Peyer's patch (tissue), 4 donors: ENCODE measurements at places on chromosomes 13 and 19.
A peak's percentile ranks its signal among the peaks of the same experiment; 100 is the strongest.

GRCh38 chr19:31639306-31639705 lies 290.1 kb upstream of the TSHZ3 start:
- no peak overlapping the region for H3K27ac ChIP-seq
- DNase-seq, result no peak
- no peaks in the 10 kb centered on the region for H3K36me3 ChIP-seq

GRCh38 chr19:8251025-8251472 lies 41.9 kb downstream of the CERS4 start:
- no peak overlapping the region for H3K27ac ChIP-seq
- no peak for DNase-seq
- no peaks in the 10 kb centered on the region for H3K36me3 ChIP-seq
- H3K4me3 ChIP-seq, result no peak overlapping the region
- no peaks in the 10 kb centered on the region for H3K27me3 ChIP-seq

DNA sequence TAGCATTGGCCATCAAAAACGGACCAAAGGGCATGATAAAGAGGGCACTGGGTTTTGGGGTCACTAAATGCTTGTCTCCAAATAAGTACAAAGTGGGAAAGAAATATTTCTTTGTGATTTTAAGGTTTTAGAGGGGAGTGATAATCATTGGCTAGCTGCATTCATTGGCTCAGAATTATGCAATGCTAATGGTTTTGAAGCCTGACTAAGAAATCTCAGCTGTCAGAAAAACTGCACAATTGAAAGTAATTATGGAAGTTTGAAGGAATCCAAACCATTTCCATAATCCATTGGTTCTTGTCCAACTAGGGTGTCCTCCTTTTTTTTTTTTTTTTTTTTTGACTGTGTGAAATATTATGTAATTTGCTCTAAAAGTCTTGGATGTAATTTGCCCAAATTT lies 88.2 kb upstream of the ARGLU1 start:
- H3K4me3 ChIP-seq, result no peak overlapping the region
- H3K27me3 ChIP-seq, result no peaks in the 10 kb centered on the region
- no peak overlapping the region for H3K27ac ChIP-seq
- DNase-seq, result no peak

DNA sequence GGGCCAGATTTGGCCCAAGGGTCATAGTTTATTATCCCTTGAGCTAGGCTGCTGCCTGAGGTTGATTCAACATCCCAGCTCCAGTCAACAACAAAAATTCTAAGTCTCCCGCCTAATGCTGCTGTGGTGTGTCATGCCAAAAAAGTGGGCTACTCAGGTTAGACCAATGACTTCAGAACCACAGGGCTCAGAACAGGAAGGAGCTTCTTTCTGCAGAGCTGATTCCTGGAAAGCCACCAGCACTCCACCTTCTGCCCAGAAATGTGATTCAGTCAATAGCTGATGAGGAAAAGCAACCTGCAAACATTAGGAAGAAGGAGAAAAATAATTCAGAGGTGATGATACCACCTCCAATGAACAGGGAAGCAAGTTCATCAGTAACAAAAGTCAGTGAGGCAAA lies 56.1 kb upstream of the SERPINE3 start:
- no peaks in the 10 kb centered on the region for H3K4me1 ChIP-seq

GRCh38 chr13:67299751-67300150 lies 69.6 kb upstream of the PCDH9 start:
- no peaks in the 10 kb centered on the region for H3K4me1 ChIP-seq
- H3K27ac ChIP-seq, result no peak overlapping the region
- no peaks in the 10 kb centered on the region for H3K27me3 ChIP-seq
- no peak overlapping the region for H3K4me3 ChIP-seq
- no peaks in the 10 kb centered on the region for H3K36me3 ChIP-seq

- no peak overlapping the region for H3K27ac ChIP-seq
- H3K36me3 ChIP-seq, result no peaks in the 10 kb centered on the region
Measured at GRCh38 chr13:36630181-36630803, 43.5 kb upstream of the SERTM1 start.

GRCh38 chr13:79228972-79229371 lies 177.1 kb downstream of the RBM26 start:
- no peak overlapping the region for H3K27ac ChIP-seq
- no peaks in the 10 kb centered on the region for H3K4me1 ChIP-seq
- H3K4me3 ChIP-seq, result no peak overlapping the region
- H3K27me3 ChIP-seq, result no peaks in the 10 kb centered on the region

DNA sequence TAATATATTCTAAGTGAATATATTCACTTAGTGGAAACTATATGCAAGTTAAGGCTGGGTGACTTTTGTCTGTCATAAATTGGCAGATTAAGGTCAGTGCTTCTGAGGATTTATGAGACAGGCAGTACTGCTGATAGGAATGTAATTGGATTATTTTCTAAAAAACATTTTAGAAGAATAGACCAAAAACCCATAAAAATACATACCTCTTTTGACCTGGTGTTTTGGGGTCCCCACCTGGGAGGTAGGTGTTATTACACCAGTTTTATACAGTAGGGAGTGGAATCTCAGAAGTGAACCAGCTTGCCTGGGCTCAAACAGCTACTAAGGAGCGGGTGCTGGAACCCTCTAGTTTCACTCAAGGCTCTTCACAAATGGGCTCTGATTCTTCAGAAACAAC lies 25.3 kb downstream of the COG3 start:
- no peaks in the 10 kb centered on the region for H3K4me1 ChIP-seq
- no peak overlapping the region for H3K27ac ChIP-seq
- no peaks in the 10 kb centered on the region for H3K27me3 ChIP-seq
- H3K4me3 ChIP-seq, result no peak overlapping the region
- H3K36me3 ChIP-seq, result peaks cover 55% of the 10 kb centered on the region

- no peaks in the 10 kb centered on the region for H3K36me3 ChIP-seq
- H3K27ac ChIP-seq, result no peak overlapping the region
- no peak for DNase-seq
- no peaks in the 10 kb centered on the region for H3K4me1 ChIP-seq
- H3K4me3 ChIP-seq, result no peak overlapping the region
Measured at GRCh38 chr13:34913040-34913439, 29.0 kb upstream of the NBEA start.

DNA sequence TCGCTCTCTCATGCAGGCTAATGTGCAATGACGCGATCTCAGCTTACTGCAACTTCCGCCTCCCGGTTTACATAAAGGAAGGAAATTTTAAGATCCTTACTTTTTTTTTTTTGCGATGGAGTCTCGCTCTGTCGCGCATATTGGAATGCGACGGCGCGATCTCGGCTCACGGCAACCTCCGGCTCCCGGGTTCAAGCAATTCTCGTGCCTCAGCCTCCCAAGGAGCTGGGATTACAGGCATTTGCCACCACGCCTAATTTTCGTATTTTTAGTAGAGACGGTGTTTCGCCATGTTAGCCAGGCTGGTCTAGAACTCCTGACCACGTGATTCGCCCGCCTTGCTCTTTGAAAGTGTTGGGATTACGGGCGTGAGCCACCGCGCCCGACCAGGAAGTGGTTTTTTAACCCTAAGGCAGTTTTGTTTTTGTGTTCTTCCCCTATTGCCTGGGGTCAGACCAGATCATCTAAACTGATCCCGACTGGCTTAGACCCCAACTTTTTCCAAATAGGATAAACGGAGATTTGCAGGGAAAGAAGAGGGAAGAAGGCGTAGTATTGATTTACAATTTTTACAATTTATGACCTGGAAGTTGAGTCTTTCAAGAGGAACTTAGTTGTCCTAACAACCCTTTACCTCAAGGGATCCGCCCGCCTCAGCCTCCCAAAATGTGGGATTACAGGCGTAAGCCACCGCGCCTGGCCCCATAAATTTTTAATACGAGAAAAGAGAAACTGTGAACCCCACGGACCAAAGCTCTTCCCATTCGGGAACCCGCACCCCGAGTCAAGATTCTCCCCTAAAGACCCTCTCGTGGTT lies 142.0 kb downstream of the ZNF737 start:
- no peaks in the 10 kb centered on the region for H3K27me3 ChIP-seq
- H3K4me3 ChIP-seq, result peak overlapping the region; percentile 62
- H3K27ac ChIP-seq, result peak overlapping the region; percentile 87
- H3K4me1 ChIP-seq, result no peaks in the 10 kb centered on the region
- peak; percentile 39 for DNase-seq

DNA sequence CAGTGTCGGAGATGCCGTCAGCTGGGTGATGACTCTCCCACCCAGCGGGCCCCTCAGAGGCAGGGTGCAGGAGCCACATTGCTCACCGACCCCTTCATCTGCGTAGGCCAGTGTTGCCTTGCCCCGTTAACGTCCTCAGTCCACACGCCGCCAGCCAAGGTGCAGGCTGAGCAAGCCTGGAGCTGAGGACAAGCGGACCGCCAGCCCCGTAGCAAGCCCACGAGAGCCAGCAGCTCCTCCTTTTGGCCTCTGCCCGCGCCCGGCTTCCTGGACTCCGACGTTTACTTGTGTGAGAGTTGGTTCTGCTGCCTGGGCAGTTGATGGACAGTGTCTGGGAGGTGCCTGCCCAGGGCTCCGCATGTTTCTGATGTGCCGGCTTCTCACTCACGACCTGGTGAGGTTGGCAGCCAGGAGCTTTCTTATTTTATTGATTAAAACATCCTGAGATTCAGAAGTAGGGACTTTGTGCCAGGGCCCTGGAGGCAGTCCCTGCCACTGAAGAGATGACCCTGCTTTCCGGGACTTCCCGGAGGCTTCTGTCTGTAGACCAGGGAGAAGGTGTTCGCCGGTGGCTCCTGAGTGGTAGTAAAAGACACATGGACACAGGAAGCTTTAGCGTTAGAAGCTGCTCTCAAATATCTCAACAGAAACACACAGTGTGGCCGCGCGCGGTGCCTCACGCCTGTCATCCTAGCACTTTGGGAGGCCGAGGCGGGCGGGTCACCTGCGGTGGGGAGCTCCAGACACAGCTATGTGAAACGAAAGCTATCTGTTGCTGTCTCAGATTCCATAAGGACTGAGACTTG lies 5.8 kb downstream of the DAZAP1 start:
- no peaks in the 10 kb centered on the region for H3K36me3 ChIP-seq
- no peaks in the 10 kb centered on the region for H3K27me3 ChIP-seq
- no peak overlapping the region for H3K27ac ChIP-seq
- H3K4me3 ChIP-seq, result no peak overlapping the region

DNA sequence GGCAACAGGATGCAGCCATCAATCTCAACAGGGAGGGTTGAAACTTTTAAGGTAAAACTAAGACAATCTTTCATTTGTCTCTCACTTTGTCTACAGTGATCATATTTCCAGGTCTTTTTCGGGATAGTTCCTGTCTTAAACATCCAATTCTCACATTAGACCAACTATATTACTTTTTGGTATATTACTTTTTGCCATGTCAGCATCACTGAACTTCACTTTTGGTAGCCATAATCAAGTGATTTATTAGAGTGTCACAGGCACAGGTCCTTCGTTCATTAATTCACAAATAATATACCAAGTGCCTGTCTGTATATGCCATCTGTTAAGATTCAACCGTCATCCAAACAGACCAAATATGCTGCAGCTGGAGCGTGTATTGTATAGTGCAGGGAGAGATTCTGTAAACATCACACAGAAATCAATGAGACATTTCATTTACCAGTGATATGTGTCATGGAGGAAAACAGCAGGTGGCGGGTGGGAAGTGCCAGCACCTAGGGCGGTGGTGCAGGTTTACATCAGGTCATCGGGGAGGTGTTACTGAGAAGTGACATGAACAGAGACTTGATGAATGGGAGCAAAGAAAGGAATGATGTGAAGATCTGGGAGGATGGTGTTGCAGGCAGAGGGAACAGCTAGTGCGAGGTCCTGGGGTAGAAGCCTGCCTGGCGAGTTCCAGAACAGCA lies 24.9 kb downstream of the ARHGEF7 start:
- H3K27ac ChIP-seq, result no peak overlapping the region
- no peak overlapping the region for H3K4me3 ChIP-seq
- H3K27me3 ChIP-seq, result no peaks in the 10 kb centered on the region
- DNase-seq, result no peak
- no peaks in the 10 kb centered on the region for H3K36me3 ChIP-seq

DNA sequence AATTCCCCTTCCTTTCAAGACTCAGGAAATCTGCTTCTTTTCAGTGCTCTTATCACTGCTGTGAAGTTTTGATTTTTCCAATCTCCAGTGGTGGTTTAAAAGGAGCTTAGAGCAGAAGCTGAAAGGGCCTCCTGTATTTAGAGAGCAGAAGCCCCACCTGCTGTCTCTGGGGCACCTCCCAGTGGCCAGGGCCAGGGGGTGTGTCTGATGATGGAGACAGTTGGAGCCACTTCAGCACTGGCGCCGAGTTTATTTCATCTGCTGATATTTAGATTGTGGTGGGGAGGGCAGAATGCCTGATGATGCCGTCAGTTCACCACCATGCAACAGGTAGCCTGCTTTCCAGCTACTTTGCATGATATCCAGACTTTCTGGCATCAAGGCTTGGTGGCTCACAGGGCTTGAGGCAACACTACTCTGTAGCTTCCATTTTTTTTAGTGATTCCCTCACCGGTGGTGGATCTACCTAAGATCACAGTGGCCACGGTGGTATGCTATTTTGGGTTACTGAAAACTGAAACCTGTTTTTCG lies 371.9 kb downstream of the KCNRG start:
- H3K4me1 ChIP-seq, result no peaks in the 10 kb centered on the region
- H3K27me3 ChIP-seq, result no peaks in the 10 kb centered on the region
- no peak overlapping the region for H3K4me3 ChIP-seq
- no peaks in the 10 kb centered on the region for H3K36me3 ChIP-seq
- peak; percentile 72 for DNase-seq
- no peak overlapping the region for H3K27ac ChIP-seq

DNA sequence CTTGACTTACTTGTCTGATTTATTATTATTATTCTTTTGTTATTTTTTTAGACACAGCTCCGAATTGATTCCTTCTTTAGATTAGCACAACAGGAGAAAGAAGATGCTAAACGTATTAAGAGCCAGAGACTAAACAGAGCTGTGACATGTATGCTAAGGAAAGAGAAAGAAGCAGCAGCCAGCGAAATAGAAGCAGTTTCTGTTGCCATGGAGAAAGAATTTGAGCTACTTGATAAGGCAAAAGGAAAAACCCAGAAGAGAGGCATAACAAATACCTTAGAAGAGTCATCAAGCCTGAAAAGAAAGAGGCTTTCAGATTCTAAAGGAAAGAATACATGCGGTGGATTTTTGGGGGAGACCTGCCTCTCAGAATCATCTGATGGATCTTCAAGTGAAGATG lies 29.4 kb downstream of the ERCC5 start:
- H3K4me1 ChIP-seq, result no peaks in the 10 kb centered on the region
- no peak overlapping the region for H3K4me3 ChIP-seq
- no peak overlapping the region for H3K27ac ChIP-seq
- no peaks in the 10 kb centered on the region for H3K36me3 ChIP-seq

DNA sequence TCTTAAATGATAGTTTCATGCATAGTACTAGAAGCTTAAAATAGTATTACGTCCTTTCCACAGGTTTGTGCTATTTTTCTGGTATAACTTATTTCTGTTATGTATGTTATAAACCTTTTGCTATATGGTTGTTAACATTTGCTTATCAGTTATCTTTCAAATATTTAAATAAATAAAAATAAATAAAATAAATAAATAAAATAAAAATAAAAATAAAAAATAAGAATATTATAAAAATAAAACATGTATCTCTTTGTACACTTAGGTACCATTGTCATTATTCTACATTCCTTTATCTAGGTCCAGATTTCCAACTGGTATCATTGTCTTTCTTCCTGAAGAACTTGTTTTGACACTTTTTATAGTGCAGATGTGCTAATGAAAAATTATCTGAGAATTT lies 1310.4 kb upstream of the SLC10A2 start:
- no peak overlapping the region for H3K27ac ChIP-seq
- no peak overlapping the region for H3K4me3 ChIP-seq
- H3K4me1 ChIP-seq, result no peaks in the 10 kb centered on the region
